ENCODE measurements at places on chromosomes 7 and 10.

GRCh38 chr7:53272081-53272480 is 236.6 kb downstream of the POM121L12 start:
- DNase-seq: no peak

GRCh38 chr10:107647462-107647861 is 483.0 kb upstream of the SORCS1 start:
- DNase-seq: no peak

- no peak for DNase-seq
Measured at GRCh38 chr10:129521161-129522025, 54.4 kb downstream of the MGMT start.

DNA sequence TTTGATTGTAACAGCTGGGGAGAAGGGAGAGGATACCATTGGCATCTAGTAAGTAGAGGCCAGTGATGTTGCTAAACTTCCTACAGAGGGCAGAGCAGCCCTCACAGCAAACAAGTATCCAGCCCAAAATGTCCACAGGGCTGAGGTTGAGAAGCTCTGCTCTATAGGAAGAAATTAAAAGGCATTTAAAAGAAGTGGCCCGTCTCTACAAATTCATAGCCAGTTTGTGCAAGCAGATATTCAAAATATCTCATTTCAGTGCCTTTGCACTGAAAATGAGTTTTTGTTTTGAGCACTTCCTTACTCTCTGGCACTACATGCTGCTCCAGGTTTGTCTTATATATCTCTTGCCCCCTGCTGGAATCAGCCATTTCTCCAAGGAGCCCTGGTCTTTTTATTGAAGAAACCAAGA is 330.0 kb downstream of the BBS9 start:
- no peak for DNase-seq

- DNase-seq: no peak
Measured at GRCh38 chr7:47376991-47377616, 204.8 kb downstream of the TNS3 start.

DNA sequence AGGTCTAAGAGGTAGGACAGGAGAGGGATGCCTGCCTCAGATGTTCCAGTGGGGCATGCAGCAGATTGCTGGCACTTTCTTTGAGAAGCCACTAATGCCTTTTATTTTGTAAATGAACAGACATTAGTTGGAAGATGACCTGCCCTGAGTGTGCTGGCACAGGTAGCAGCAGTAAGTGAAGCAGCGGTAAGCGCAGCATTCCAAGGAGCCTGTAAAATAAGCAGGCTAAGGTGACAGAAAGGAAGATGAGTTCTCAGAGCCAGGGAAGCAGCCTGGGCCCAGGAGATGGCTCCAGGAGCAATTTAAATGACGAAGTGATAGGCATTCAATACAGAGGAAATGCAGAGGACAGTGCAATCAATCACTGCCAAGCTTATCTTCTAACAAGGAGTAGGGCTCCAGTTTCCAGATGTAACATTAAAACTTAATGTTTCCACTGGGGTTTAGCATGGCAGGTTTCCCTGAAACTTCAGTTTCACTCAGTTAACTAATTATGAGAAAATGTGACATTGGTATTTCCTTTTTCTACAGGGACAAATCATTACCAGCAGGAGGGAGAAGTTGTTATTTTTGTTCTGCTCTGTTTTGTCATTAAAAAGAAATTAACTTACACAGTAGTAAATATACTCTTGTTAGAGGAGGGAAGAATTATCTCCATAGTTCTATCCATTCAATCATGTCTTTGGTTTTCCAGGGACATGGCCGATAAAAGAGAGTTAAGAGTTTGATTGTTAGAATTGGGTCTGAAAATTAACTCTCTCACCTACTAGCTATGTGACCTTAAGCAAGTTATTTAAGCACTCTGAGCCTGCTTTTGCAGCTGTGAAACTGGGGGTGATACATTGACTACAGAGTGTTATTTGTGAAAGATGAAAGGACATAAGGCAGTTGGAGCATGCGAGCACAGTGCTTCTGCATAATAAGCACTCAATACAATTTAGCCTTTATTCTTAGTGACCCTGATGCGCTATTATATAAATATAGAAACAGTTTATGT is 96.6 kb upstream of the PTN start:
- no peak for DNase-seq

DNA sequence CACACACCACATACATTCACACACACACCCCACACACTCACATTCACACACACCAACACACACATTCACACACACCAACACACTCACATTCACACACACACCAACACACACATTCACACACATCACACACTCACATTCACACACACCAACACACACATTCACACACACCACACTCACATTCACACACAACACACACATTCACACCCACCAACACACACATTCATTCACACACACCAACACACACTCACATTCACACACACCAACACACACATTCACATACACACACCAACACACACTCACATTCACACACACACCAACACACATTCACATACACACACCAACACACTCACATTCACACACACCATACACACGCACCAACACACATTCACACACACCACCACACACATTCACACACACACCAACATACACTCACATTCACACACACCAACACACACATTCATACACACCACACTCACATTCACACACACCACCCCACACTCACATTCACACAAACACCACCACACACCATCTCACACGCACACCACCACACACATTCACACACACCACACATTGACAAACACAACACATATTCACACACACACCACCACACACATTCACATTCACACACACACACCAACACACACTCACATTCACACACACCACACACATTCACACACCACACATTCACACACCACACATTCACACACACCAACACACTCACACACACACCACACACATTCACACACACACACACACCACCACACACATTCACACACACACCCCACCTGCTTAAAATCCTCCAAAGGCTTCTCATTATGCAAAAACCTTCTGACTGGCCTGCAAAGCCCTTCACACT is 9.0 kb downstream of the TAS2R40 start:
- DNase-seq: no peak

- no peak for DNase-seq
Measured at GRCh38 chr7:50505553-50506210, 55.5 kb upstream of the FIGNL1 start.

GRCh38 chr10:44879531-44879899 is 31.6 kb upstream of the TMEM72 start:
- DNase-seq: no peak

DNA sequence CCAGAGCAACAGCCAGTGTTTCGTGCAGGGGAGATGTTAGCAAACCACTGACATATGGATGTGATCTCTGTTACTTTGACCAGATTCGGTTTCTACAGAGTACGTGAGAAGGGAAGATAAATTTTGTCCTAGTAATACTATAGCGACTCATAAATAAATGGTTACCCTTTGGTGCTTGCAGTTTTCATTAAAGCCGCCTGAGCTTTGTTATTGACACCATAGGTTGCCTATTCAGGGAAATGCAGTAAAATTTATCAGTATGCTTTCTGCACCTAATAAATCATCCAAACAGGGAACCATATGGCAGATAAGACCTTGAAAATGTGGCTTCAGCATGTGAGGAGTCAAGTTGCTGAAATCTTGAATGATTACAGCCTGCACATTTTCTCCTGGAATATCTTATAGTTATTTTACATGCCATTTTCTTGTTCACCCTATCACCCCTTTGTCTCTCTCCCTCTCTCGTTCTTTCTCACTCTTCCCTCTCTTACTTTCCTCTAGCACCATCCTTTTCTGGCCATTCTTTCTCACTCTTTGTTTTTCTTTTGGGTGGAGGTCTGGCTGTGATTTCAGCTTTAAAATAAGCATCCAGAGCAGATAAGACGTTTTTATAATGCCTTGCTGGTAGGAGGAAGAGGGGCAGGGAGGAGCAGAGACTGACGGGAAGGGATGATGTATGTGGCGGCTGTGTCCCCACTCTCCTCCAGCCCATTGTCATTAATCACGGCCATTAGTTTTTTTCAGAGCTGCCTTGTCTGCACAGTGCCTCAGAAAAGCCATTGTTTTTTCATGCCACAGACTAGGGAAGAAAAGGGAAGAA is 182.5 kb downstream of the LRMDA start:
- no peak for DNase-seq

DNA sequence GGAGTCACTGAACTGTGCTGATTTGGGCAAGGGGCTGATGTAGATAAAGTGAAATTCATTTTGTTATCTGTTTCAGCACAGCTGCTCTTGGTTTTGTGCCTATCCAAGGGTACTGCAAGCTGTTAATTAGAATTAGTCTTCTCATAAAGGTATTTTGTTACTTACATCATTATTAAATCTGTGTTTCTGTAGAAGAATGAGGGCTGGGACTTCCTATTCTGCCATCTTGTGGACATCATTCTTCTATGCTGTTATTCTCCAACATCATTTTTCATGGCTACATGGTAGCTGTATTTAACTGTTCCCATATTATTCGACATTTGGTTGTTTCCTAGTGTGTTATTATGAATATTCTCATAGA is 76.2 kb upstream of the CCDC71L start:
- DNase-seq: no peak

DNA sequence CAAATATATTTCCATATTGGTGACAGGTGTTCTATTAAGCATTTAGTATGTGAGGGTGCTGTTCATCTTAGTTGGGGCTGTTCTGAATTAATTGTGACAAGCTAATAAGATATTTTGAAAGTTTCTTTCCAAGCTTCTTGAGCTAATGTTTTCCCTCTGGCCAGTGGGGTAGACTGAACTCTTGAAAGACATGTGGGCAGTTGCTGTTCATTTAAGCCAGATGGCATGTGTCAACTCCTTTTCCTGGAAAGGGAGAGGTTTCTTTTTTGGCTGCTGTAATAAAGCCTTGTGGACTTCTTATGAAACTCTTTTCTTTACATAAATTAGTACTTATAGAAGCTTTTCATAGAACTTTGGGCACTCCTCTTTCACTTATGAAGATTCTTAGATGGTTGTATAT is 21.7 kb downstream of the RAB18 start:
- no peak for DNase-seq

DNA sequence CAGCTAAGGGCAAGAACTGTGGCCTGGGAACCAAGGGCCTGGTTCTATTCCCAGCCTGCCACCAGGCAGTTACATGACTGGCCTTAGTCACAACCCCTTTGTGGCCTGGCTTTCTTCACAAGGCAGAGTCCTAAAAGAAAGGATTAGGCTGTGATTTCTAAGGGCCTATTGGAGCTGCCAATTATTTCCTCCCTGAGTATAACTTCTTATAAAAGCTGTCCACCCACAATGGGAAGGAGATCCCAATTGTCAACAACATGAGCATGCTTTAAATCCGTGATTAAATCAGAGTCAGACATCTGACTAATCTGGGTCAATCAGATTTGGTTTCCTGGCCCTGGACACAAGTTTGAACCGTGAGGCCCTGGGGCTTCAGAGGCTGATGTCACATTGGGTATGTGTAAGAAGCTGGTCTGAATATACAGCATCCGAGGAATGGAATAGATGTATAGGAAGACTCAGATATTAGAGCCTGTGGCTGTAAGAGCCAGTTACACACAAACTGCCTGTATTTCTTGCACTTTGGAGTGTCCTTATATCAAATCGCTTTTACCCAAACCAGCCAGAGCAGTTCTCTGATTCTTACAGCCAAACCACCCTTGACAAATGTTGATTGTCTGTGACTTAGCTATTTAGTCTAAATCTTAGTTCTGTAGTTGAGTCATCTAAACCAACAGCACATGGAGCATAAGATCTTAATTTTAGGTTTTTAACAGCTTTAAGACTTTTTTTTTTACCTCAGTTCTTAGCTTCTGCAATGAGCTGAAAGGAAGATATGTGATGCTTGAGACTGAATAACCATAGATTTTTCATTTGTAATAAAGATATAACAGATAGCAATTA is 61.3 kb downstream of the ABCB4 start:
- DNase-seq: no peak

GRCh38 chr7:140348161-140348849 is 50.0 kb downstream of the SLC37A3 start:
- DNase-seq: no peak

DNA sequence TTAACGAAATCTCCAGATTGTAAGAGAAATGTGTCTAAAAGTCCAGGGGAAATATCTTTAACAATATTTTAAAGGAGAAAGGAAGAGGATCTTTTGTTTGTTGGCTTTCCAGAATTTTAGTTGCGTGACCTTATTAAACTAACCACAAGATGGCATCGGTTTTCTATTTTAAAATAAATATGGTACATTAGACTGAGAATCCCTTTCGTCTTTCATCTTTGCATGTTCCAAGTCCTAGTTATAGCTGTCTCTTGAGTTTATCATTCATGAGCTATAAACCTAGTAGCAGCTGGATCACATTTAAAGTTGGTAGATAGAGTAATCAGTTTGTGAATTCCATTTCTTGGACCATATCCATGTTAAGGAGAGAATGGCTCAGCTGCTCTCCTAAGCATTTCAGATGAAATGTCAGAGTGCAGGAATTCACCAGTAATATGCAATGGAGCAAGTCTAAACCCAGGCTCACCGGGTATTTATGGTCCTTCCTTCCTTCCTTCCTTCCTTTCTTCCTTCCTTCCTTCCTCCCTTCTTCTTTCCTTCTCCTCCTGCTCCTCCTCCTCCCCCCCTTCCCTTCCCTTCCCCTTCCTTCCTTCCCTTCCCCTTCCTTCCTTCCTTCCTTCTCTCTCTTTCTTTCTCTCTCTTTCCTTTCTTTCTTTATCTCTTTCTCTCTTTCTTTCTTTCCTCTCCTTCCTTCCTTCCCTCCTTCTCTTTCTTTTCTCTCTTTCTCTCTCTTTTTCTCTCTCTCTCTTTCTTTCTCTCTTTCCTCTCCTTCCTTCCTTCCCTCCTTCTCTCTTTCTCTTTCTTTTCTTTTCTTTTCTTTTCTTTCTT is 57.8 kb upstream of the RAB18 start:
- DNase-seq: no peak

GRCh38 chr10:31033147-31033546 is 1.5 kb upstream of the ZNF438 start:
- no peak for DNase-seq

DNA sequence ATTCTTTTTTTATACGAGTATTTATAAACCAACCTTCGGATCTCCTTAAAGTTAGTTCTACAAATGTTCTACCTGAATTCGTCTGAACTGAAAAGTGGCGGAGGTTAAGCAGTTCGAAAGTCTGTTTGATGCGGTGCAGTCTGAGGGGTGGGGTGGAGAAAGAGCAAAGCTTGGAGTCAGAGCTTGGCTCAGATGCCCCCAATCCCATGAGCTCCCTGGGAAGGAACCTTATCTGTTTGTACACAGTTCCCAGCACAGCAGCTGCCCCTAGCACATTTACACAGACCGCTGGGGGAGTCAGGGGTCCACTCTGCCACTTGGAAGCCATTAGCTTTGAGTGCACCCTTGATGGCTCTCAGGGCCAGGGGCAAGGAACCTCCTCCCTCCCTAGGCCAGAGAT is 30.8 kb downstream of the CPXM2 start:
- DNase-seq: no peak
